ENCODE measurements at places on chromosomes 11 and 22.

DNA sequence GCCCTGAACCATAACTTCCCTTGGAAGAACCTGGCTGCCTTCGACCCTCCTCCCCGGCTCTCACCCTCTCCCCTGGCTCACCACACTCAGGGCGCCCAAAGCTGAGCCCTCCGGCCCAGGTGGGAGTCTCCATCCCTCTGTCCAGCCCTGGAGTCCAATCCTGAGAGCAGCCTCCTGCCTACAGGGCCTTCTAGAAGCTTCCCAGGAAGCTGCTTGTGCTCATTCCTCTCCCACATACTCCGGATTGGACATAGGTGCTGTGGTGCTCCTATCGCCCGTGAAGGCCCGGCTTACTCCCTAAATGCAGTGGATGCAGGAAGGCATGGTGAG lies 1332.0 kb downstream of the BRD1 start:
- DNase-seq: no peak

GRCh38 chr11:99371257-99371656 lies 350.5 kb downstream of the CNTN5 start:
- no peak for DNase-seq

GRCh38 chr11:111665777-111666176 lies 63.5 kb downstream of the SIK2 start:
- DNase-seq: no peak

DNA sequence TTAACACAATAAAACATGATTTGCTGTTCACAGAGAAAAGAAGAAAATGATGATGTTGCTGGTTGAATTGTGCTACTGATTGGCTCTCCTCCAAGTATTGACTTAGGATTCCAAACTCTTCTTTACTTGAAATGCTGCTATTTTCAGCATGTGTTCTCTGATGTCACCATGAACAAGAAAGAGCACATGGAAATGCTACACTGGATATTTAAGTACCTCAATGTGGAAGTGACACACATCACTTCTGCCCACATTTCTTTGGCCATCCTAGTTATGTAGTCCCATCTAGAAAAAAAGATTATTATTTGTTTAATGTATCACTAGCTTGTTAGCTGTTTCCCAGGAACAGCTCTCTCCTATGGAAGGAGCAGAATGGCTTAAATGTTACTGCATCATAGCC lies 27.2 kb downstream of the OR52B2 start:
- DNase-seq: no peak

GRCh38 chr11:121895919-121896318 lies 220.1 kb downstream of the BLID start:
- no peak for DNase-seq

DNA sequence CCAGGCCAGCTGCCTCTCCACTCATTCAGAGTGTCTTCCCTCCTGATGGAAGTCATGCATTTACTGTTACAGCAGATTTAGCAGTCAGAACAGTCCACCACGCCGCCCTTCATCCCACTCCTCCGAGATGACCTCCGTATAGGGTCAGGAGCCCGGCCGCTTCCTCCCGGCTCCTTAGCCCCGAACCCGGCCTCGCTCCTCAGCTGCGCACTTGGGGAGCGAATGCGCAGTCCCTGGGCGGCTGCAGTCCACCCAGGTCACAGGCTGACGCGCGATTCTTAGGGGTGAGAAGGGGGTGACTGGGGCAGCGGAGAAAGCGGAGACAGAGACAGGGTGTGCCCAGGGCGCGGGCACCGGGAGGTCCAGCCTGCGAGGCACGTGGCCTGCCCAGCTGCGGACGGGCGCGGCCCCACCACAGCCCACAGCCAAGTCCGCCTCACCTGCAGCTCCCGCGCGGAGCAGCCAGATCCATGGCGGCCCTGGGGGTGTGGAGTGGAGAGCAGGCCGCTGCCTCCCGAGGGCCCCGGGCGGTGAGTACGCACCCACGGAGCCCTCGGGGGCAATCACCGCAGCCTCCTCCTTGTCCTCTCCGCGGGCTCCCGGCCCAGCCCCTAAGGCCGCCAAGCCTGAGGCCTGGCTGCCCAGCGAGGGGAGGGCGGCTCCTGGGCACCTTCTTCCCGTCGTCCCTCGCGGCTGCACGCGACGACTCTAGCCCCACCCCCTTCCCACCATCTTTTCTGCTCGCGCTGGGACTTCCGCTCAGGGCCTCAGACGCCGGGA lies 286.6 kb downstream of the BRD1 start:
- no peak for DNase-seq

GRCh38 chr11:62145261-62145871 lies 21.6 kb downstream of the INCENP start:
- DNase-seq: no peak

DNA sequence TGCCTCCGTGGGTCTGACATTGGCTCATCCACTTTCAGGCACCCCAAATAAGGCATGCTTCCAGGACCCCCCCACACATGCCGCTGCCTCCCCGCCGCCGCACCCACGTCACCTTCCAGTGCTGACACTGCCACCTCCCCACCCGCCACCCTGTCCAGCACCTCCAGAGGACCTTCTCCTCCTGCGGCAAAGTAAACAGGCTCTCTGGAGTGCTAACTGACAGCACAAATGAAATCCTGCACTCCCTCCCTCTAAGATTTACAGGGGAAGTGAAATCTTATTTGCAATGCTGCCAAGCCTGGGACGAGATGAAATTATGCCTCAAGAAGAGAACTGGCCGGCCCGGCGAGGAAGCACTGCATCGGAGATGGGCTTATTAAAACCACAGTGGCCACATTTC lies 35.3 kb downstream of the MACROD1 start:
- DNase-seq: no peak

- no peak for DNase-seq
Observed at GRCh38 chr11:132623511-132623910, 908.8 kb downstream of the OPCML start.

- no peak for DNase-seq
Observed at GRCh38 chr11:89477175-89477574, 14.0 kb downstream of the NOX4 start.

DNA sequence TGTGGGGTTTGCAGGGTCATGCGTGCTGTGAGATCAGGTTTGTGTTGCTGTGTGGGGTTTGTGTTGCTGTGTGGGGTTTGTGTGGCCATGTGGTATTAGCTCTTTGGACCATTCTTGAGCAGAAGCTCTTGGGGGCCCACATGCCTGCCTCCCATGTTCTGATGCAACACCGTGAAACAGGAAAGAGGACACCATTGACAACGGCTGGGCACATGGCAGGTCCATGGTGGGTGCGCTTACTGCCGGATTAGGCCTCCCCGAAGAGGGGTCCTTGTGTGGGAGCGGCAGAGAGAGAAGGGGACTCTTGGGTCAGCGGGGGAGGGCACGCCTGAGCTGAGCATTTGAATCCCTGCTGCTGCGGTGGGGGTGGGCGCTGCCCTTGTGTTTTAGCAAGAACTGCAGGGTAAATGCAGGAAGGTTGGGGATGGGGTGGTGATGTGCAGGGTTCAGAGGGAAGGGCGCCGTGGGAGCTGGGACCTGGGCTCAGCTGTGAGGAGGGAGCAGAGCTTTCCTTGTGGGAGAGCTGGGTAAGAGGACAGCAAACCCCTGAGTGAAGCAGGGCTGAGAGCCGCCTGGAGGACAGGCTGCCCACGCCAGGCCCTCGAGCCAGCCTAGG lies 361.5 kb downstream of the TBC1D22A start:
- DNase-seq: no peak

DNA sequence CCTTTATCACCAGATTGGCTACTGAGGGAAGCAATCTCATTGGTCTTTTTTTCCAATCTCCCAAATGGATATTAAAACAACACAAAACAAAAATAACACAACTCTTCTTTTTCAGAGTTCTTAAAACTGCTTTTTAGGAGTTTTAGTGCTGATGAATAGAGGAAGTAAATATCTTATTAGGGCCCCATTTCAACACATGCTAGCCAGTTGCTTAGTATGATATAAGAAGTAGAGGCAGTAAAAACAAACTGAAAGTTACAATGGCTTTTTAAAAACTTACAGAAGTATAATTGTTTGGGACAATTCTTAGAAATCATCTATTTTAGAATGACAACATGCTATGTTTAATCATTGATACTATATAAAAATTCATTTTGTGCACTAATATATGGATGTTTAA lies 3.4 kb downstream of the C11orf71 start:
- DNase-seq: no peak

DNA sequence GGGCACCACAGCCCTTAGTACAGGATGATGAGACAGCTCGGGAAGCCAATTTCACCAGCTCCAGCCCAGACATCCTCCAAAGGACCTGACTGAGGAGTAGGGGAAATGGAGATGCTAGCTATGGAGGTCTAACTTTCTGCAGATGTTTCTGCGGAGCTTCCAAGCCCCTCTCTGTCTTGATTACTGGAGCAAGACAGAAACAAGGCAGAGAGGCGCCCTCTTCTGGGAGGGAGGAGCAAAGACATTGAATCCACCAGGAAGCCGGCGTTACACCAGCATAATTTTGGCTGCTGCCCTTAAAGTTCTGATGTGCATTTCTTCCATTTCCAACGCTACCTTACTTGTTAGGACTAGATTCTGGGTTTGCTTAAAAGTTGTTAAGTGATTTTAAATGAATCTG lies 107.3 kb upstream of the HSD17B12 start:
- DNase-seq: no peak

- no peak for DNase-seq
Observed at GRCh38 chr11:122331079-122331478, 215.1 kb upstream of the BLID start.

DNA sequence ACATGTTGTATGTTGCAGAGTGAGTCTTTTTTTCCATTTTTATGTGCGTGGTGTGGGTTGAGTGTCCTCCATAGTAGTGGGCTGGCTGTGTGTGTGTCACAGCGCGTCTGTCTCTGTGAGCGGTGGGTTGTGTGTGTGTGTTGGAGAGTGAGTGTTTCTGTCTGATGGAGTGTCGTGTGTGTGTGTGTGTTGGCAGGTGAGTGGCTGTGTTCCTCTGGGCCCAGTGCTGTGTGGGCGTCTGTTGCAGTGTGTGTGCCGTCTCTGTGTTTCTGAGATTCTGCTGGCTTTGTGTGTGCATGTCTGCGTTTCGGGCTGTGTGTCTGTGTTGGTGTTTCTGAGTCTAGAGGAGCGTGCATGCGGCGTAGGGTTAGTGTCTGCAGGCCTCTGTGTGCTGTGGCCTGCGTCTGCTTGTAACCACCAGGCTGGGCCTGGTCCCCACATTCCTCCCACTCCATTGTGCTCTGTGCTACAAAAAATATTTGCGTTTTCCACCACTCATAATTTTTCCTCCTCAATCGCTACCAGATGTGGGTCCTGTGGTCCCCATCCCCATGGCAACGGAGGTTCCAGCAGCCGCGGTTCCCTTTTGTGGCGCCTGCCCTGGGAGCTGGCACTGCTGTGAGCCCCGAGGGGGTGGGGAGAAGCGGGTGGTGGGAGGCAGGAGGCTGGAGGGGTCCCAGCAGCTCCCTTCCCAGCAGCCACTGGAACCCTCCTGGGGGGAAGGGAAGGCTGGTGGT lies 15.2 kb downstream of the SCARF2 start:
- DNase-seq: no peak

DNA sequence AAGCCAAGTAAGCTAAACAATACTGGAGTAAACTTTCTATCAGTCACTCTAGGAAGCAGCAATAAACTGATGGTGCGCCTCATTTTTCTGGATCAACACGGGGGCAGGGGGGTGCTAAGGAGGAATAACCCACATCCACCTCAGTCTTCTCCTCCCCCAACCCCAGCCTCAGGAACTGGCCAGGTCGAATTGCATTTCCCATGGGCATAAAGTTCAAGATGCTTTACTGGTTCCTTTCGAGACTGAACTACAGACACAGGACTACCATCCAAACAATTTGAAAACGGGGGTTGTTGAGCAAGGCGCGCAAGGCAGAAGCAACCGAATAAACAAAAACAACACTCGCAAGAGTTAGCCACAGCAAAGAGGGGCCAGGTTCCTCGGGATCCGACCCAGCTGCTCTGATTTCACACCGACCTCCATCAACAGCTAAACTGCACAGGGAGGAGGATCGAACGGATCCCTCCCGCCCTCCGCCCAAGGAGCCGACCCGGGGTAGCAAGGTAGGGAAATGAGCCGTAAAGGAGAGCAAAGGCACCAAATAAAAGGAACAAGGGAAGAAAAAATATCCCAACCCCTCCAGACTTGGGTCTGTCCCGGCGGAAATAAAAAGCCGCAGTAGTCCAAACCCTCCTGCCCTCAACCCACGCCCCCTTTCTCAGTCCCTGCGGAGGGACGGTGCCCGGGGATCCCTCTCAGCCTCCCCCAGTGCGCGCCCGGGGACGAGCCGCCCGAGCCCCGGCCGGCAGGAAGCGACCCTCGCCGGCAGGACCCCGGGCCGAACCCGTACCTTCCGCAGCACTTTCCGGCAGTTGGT lies 801 bp downstream of the SESN3 start:
- DNase-seq: no peak

DNA sequence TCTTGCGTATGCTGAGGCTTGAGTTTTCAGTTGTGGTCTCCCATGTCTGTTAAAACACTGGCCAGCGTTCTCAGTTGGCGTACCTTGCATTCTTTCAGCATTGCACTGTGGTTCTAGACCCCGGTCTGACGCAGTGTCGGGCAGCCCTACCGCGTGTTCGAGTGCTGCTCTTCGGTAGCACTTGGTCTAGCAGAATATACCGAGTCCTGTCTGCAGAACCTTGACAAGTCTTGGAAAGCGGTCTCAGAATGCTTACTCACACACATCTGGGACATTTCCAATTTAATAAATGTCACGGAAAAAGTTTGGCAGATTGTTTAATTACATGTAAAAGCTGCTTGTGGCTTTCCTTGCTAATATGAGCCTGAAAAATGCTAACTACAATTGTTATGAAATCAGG lies 32.6 kb downstream of the PPFIA1 start:
- no peak for DNase-seq

DNA sequence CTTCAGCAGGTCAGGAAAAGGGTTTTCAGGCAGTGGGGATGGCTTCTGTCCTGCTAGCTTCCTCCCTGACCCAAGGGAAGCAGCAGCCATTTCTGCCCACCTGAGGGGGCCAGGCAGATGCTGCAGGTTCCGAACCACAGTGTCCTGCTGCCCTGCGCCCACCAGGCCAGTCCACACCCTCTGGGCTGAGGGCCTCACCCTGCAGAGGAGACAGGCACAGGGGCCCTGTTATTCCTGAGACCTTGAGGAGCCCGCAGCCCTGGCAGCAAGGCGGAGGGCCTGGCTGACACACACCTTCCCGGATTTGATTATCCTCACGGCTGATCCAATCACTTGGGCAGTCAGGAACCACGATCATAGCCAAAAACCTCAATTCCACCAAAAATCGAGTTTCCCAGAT lies 725.8 kb downstream of the BRD1 start:
- DNase-seq: no peak

DNA sequence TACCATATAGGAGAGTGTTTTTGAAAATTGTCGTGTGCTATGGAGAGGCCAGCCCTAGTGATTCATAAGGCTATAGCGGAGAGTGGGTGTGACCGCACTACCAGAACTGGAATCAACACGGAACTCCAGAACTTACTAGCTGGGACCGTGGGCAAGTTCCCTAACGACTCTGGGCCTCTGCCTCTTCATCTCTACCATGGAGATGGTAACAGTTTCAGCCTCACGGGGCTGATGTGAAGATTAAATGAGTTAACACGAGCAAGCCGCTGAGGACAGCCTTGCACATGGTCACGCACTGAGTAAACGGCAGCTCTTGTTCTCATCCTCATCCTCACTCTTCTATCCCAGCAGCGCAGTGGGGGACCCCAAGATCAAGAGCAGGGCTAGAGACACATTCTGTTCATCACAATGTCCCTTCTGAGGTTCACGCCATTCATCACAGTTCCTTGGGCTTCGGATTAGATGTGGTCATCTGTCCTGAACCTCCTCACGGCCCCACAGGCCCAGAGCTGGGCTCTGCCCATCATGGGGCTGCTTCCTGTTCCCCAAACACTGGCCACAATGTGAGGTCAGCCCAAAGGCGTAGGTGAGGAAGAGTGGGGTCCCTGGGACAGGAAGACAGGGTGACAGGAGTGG lies 47.2 kb upstream of the CD5 start:
- no peak for DNase-seq

- DNase-seq: no peak
Observed at GRCh38 chr11:29534836-29535235, 482.0 kb downstream of the KCNA4 start.

All from NCI-H1417 treated with DMSO at 0.1 percent for 48 hours (cell line).